ENCODE measurements at places on chromosomes 1 and 21.

DNA sequence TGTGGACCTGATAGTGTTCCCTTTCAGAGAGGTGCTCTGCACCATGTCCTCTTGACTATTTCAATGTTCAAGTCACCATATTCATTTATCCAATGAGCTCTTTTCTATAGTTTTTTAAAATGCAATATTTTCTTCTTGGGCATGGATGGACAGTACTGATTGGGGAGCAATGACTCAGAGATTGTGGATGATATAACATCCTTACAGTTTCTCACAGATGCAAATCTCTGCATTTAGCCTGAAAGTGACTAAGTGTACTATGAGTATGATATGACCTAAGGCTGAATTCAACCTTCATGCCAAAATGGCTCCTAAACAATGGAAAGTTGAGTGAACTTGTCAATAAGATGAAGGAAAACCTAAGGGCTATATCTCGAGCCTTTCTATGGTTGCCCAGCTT, 36.5 kb downstream of the C4BPA start:
- DNase-seq, result no peak

GRCh38 chr21:37072274-37072987, 440 bp downstream of the PIGP start:
- peak; percentile 86 for DNase-seq

DNA sequence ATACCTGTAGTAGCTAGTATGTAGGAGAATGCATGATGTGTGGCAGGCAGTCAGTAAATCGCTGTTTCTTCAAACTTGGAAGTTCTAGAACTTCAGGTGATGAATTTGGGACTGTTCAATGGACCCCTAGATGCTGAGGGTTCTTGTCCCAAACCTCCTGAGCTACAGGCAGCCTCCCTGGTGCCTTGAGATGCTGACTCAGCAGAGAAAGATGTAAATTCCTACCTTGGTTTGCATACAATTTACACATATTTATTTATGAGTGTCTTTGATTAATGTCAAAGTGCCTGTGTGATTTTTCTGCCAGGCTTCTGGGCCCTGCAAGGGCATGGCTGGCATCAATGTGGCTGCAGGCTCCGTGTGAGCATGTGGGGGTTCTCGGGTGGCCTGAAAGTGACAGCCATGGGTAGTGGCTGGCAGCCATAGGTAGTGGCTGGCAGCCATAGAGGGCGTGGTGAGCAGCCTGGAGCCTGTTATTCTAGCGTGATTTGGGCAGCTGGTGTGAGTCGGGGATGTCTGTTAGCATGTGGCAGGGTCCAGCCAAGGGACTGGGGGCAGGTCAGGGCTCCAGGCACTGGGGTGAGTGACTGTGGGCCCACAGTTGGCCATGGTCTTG, 13.2 kb upstream of the POU3F1 start:
- DNase-seq, result no peak

- DNase-seq, result no peak
Observed at GRCh38 chr1:47418681-47419325, 2.7 kb downstream of the FOXE3 start.

DNA sequence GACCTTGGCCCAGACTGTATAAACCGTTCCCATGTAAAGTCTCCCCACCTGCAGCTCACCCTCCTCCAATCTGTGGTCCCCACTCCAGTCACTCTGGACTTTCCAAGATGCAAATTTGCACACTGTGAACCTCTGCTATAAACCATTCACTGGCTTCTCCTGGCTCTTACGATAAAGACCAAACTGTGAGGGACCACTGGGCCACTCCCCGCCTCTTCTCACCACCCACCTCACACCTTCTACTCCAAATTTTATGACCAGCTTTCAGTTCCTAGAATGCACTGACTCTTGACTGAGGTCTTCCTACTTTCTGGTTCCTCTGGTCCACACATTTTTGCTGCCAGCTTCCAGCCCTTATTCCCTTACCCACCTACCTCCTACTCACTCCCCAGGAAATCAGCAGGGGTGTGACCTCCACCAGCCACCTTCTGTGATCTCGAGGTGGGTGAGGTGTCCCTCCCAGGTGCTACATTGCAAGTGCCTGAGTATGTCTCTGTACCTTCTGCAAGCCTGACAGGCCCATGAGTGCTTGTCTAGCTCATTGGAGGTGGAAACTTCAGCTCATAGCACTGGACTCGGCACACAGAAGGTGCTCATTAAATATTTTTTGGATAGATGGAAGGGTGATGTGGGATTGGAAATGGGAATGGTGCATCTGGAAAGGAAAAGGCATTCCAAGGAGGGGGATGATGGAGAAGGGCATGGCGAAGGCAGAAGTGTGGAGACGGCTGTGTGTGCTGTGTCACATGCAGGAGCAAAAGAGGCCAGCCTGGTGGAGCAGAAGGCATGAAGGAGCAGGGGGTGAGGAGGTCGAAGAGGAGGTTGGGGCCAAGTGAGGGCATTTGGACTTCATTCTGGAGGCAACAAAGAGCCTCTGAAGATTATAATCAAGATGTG, 15.6 kb upstream of the CSF1 start:
- DNase-seq, result no peak

DNA sequence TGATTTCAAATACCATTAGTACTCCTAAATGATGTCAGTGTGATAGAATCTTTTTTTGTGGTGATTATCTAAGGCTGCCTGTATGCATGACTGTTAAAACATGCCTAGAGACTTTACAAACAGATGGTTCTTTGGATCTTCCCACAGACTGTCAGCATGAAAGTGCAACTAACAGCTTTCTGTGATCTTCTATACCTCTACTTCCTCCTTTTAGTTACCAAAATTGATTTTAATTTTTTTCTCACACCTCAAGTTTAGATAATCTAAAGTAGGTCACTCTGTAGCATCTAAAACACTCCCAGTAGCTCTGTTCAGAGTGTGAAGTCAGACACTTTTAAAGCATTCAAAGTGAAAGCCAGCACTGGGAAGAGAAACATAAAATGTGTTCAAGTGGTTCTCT, 534.5 kb downstream of the PTPRC start:
- DNase-seq, result no peak

- DNase-seq, result no peak
Observed at GRCh38 chr1:7760245-7760644, 10.9 kb upstream of the VAMP3 start.

GRCh38 chr1:68745451-68745850, 248.6 kb upstream of the DEPDC1 start:
- DNase-seq, result no peak

GRCh38 chr1:78759881-78760280, 110.2 kb downstream of the IFI44 start:
- no peak for DNase-seq

- DNase-seq, result no peak
Observed at GRCh38 chr1:231207437-231207836, 33.6 kb upstream of the GNPAT start.

GRCh38 chr1:208030288-208031091, 119.6 kb upstream of the CD34 start:
- no peak for DNase-seq

GRCh38 chr1:35605071-35605866, 32.2 kb downstream of the TFAP2E start:
- no peak for DNase-seq

Data from NCI-H774 (cell line).